ENCODE measurements at places on chromosomes 3 and 15.
A peak's percentile ranks its signal among the peaks of the same experiment; 100 is the strongest.

GRCh38 chr3:18113417-18113816, 311.7 kb downstream of the SATB1 start:
- no peak for DNase-seq

GRCh38 chr3:4107430-4107829, 195.7 kb upstream of the SETMAR start:
- DNase-seq: no peak

DNA sequence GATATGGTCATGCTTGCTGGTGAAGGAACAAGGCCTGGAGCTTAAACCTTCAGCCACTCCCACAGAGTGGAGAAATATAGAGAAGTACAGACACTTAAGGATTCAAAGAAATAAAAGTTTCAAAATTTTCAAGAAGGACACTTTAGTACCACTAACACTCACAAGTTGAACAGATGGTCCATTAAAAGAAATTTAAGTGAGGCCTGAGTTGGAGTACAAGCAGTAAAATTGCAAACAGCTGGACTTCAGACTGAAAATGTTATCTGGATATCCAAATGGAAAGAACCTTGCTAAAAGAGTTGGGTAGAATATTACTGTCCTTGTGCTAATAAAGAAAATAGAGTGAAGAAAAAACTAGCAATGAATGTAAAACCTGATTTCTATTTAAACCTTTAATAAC, 397.1 kb upstream of the KCNMB2 start:
- DNase-seq: no peak

GRCh38 chr15:77053709-77054108, 17.2 kb downstream of the TSPAN3 start:
- DNase-seq: no peak

- no peak for DNase-seq
Measured at GRCh38 chr3:100556673-100557310, 52.6 kb upstream of the ADGRG7 start.

- DNase-seq: no peak
Measured at GRCh38 chr3:106533093-106533787, 664.4 kb upstream of the CBLB start.

GRCh38 chr15:31590609-31591008, 264.0 kb downstream of the KLF13 start:
- no peak for DNase-seq

DNA sequence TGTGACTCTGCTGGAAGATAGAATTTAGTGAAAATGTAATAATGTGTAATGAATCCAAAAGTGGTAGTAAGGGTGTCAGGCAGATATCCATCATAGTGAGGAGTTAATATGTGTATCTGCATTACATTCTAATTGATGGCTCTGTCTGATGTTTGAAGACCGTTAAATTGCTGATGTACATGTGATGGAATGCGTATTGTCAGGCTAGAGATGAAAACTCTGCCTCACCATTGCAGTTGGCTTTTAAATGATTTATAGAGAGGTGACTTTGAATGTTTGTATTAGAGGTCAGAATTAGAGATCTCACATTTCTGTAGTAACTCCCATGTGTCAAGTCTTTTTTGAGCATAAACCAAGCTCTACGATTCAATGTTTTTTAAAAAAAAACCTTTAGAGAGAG, 234.6 kb downstream of the NAALADL2 start:
- DNase-seq: no peak

GRCh38 chr3:194541483-194541882, 54.7 kb upstream of the ATP13A3 start:
- no peak for DNase-seq

DNA sequence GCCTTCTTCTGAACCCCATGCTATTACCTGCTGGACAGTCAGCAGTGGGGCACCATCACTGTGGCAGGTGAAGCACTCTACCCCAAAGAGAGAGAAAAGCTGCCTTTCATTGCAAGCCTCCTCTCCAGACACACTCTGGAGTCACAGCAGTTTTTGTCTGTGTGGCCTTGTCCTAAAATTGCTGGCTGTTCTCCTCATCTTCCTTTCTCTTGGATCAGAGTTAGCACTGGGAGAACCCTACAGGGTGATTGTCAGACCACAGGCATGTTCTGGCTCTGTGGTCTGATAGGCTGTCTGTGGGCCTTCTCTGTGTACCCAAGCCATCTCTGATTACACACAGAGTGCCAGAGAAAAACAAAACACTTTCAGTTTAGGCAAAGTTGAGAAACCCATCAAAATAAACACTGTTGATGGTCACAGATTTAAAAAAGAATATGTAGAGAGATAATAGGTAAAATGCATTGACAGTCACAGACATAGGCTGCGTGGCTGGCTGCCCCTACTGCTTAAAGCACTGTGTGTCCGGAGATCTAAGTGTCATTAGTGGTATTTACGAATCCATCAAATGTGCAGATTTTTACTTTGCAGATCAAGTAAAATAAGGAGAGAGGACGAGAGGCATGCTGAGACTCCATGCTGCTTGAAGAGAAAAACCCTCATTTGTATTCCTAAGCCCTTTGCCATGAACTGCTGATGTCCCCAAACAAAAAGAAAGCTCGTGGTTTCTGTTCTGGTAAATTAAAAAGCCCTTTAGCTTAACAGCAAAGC, 689.9 kb downstream of the TUSC7 start:
- DNase-seq: no peak

DNA sequence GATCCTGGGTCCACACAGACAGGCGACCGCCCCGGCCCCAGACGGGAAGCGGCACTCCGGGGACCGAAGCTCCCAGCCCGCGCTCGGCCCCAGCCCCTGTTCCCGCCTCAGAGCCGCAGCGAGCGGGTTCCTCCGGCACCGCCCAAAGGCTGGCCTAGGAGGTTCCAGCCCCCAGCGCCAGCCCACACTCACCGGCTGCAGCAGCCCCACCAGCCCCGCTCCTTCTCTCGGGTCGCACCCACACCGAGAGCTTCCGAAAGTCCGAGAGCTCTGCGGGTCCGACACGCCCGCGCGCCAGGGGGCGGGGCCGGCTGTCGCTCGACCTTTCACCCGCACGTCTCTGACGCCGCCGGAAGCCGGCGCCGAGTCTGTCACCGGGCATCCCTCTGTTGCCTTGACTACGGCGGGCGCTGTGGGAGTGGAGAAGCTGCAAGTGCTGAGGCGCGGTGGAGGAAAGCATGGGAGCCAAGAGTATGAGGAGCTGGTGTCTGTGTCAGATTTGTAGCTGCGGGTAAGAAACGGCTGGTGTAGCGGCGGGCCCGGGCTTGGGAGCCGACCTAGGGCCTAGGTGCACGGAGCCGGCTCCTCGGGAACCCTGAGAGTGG, at the start of the genes EFL1 and SAXO2:
TSS of gene EFL1 (minus strand) at position 313 of the 605 bp plus-strand sequence. CDS start 956 bp downstream, outside the sequence.
TSS of gene SAXO2 (plus strand) at position 397 of the 605 bp plus-strand sequence. CDS start at position 459, 62 bp downstream.
- peak; percentile 68 for DNase-seq

GRCh38 chr3:141507392-141508066, 20.7 kb downstream of the RASA2 start:
- no peak for DNase-seq

DNA sequence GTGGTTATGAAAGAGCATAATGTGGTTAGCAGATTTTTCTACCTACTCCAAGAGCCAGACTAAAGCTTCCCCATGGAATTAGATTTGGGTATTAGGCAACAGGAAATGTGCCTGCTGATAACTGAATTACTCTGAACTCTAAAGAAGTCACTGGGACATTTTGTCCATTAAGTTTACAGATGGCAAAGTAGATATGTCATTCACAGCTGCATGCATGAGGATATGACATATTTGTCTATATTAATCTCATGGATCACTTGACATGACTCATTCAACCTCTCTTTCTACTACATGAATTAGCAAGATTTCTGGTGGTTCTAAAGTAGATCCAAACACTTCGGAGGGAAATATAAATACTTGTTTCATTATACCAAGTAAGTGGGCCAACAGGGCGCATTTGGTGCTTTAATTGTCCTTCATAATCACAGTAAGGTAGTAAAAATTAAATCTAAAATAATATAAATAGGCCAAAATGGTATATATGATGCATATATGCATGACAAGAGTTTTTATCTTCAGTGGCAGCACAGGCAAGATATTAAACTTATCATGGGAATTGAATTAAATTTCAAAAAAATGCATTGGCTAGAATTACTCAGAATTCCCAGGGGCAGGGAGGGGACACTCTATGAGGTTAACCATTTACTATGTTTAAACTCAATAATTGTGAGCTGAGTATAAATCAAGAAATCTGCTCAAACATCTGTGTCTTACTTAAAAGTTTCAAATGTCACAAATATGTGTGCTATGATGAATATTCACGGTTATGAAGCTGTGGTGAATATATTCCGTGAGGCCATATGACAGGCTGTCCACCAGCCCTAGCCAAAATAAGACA, 365.3 kb upstream of the KCNMB2 start:
- no peak for DNase-seq

DNA sequence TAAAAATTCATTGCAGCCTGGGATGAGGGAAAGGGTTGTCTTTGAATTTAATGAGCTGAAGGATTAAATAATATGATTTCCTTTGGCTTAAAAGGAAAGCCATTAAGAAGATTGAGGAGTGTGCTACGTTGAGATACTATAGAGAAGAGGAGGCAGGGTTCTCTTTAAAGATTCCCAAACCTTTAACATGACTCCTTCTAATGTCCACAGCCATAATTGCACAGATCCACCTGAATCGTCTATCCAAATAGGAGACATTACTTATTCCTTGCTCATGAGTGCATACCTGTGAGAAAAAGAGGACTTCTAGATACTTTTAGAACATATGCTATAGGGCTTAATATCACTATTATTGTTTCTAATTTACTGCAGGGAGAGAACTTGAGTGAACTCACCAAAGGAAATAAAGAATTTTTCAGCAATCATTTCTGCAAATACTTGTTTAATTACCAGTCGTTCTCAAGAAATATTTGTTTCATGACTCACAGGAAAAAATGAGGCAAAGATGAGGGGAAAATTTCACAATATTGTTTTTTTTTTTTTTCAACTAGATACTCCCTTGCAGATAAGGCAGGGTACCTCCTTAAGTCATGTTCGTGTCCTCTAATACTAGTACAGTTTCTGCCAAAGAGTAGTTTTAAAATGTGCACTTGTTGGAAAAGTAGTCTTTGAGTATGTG, 8.9 kb upstream of the SUCNR1 start:
- DNase-seq: no peak

- no peak for DNase-seq
Measured at GRCh38 chr3:71684046-71684756, 41.0 kb downstream of the EIF4E3 start.

DNA sequence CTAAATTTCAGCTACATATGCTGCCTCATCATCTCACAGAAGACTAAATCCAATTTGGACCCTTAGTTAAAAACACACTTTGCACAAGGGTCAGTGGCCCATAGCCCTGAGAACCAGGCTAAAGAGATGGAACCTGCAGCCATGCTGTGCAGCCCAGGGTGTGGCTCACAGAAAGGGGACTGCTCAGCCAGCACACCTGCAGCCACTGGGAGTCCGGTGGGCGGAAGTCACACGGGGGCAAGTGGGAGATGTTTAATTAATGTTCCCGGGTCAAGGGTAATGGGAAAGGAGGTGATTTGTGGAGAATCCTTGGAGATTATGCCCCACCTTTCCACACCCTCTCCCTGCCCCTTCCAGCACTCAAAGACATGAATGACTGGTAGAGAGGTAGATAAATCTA, 467.4 kb downstream of the EPHB1 start:
- DNase-seq: no peak

GRCh38 chr3:53150247-53151085, 10.5 kb upstream of the PRKCD start:
- no peak for DNase-seq

GRCh38 chr3:67635806-67636205, 18.6 kb downstream of the SUCLG2 start:
- DNase-seq: no peak

DNA sequence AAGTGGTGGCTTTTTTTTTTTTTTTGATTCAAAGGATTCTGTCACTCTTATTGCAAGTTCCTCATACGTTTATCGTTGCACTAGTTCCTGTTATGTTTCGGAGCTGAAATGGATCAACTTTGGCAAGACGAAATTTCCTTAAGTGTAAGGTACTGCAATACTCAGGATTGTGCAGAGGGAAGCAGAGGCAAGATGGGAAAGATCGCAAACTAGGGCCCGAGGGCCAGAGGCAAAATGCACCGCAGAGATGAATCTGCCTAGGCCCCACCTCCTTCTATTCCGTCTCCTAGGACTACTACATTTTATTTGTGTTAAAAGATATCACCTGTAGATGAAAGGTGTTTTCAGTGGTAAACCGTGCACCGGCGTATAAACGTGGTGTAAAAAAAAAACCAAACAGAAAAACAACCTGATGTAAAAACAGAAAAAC, 331 bp downstream of the RNU6-1 start:
- no peak for DNase-seq

- DNase-seq: no peak
Measured at GRCh38 chr15:29377161-29377560, 107.5 kb upstream of the NSMCE3 start.

- no peak for DNase-seq
Measured at GRCh38 chr3:85068911-85069310, 110.1 kb downstream of the CADM2 start.

GRCh38 chr3:66335671-66336070, 114.9 kb downstream of the SLC25A26 start:
- DNase-seq: no peak

DNA sequence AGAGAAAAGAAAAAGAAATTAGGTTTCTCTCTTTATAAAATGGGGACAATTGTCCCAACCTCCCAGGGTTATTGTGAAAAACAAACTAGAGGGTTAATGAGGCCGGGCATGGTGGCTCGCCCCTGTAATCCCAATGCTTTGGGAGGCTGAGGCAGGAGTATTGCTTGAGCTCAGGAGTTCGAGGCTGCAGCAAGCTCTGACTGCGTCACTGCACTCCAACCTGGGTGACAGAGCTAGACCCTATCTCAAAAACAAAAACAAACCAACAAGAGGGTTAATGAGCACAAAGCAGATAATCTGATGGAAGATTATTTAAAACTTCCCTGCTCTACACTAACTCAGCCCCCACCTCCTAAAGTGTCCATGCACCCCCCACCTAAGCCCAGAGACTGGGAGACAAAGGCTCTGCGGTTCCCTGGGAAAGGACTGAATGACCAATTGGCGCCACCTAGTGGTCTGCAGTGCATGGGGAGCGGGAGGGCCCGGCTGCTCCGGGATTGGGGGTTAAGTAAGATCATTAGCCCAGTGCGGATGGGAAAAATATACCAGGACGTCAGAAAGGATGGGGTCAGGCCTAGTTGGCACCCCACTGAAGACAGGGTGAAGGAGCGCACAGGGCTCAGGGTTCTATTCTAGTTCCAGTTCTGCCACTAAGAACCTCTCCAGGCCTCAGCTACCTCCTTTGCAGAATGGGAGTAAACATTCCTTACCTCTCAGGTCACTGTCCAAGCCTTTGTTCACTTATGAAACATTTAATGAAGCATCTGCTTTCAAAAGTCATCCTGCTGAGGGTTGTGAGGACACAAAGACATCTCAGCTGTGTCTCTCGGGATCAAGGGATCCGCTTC, 15.6 kb downstream of the PIF1 start:
- DNase-seq: peak; percentile 67

GRCh38 chr3:65713016-65713415, 325.7 kb downstream of the MAGI1 start:
- DNase-seq: no peak

Measured in GM19239 (cell line).